T-helper 2 cell treated with Interferon-gamma antibody and Interleukin-4, amounts not matched to agents 5 μg/mL and 100 μg/mL, for 36 hours (primary cell): ENCODE measurements at places on chromosomes 5 and 9.

- DNase-seq = no peak
- no peaks in the 10 kb centered on the region for H3K27me3 ChIP-seq
- H3K4me3 ChIP-seq = no peak overlapping the region
Measured at GRCh38 chr9:75962013-75962661, 71.7 kb downstream of the PCSK5 start.

GRCh38 chr5:78109891-78110324 lies 184.6 kb downstream of the AP3B1 start:
- no peak for DNase-seq
- H3K27ac ChIP-seq = no peak overlapping the region
- no peak overlapping the region for H3K4me3 ChIP-seq
- H3K36me3 ChIP-seq = peaks cover 32% of the 10 kb centered on the region

GRCh38 chr9:130235558-130236435 lies 29.8 kb upstream of the HMCN2 start:
- H3K4me3 ChIP-seq = peak overlapping the region; percentile 26
- DNase-seq = peak; percentile 52
- H3K36me3 ChIP-seq = no peaks in the 10 kb centered on the region

GRCh38 chr5:84816746-84817547 lies 432.3 kb upstream of the EDIL3 start:
- no peak for DNase-seq
- H3K36me3 ChIP-seq = no peaks in the 10 kb centered on the region
- H3K4me3 ChIP-seq = no peak overlapping the region
- H3K27ac ChIP-seq = no peak overlapping the region

- H3K4me3 ChIP-seq = no peak overlapping the region
- no peak overlapping the region for H3K27ac ChIP-seq
- H3K27me3 ChIP-seq = peaks cover 2% of the 10 kb centered on the region
- DNase-seq = no peak
Measured at GRCh38 chr5:40492056-40492455, 187.7 kb upstream of the PTGER4 start.

- no peaks in the 10 kb centered on the region for H3K36me3 ChIP-seq
- no peak overlapping the region for H3K27ac ChIP-seq
- DNase-seq = no peak
- no peak overlapping the region for H3K4me3 ChIP-seq
- H3K4me1 ChIP-seq = peaks cover 6% of the 10 kb centered on the region
- H3K27me3 ChIP-seq = peaks cover 2% of the 10 kb centered on the region
Measured at GRCh38 chr9:4465910-4466309, 24.4 kb upstream of the SLC1A1 start.

- no peaks in the 10 kb centered on the region for H3K4me1 ChIP-seq
- H3K4me3 ChIP-seq = no peak overlapping the region
- no peak for DNase-seq
- no peak overlapping the region for H3K27ac ChIP-seq
- no peaks in the 10 kb centered on the region for H3K27me3 ChIP-seq
Measured at GRCh38 chr5:120545007-120545406, 80.9 kb downstream of the PRR16 start.

GRCh38 chr9:16625811-16626210 lies 244.7 kb downstream of the BNC2 start:
- no peaks in the 10 kb centered on the region for H3K36me3 ChIP-seq
- DNase-seq = no peak

DNA sequence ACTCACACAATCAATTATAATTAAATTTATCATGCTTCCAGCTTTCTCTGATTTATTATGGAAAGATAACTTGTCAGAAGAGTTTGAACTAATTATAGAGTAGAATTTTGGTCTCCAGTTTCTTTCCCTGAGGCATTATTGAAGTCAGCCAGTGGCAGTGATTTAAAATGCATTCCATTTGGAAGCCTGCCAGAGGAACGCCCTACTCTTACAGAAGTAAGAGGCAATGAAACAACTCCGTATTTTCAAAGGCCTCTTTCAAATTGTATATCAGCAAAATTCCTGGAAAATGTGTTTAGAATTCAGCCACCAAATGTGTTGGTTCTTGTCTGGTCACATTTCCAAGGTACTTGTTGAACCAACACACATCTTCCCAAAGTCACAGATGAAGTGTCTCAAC lies 640.9 kb downstream of the SEMA5A start:
- no peaks in the 10 kb centered on the region for H3K4me1 ChIP-seq
- H3K27me3 ChIP-seq = no peaks in the 10 kb centered on the region
- H3K36me3 ChIP-seq = no peaks in the 10 kb centered on the region
- H3K4me3 ChIP-seq = no peak overlapping the region

GRCh38 chr5:122306461-122306860 lies 5.6 kb upstream of the SNCAIP start:
- DNase-seq = no peak
- no peak overlapping the region for H3K27ac ChIP-seq
- H3K4me1 ChIP-seq = no peaks in the 10 kb centered on the region
- H3K27me3 ChIP-seq = peaks cover 24% of the 10 kb centered on the region
- no peak overlapping the region for H3K4me3 ChIP-seq
- H3K36me3 ChIP-seq = no peaks in the 10 kb centered on the region

- no peak for DNase-seq
- no peaks in the 10 kb centered on the region for H3K36me3 ChIP-seq
- H3K27ac ChIP-seq = no peak overlapping the region
- H3K4me3 ChIP-seq = no peak overlapping the region
- H3K27me3 ChIP-seq = no peaks in the 10 kb centered on the region
- no peaks in the 10 kb centered on the region for H3K4me1 ChIP-seq
Measured at GRCh38 chr5:8879248-8879647, 666.6 kb downstream of the SEMA5A start.

- no peaks in the 10 kb centered on the region for H3K27me3 ChIP-seq
- no peaks in the 10 kb centered on the region for H3K36me3 ChIP-seq
- peak overlapping the region; percentile 98 for H3K27ac ChIP-seq
- peaks cover 25% of the 10 kb centered on the region for H3K4me1 ChIP-seq
- H3K4me3 ChIP-seq = peak overlapping the region; percentile 82
Measured at GRCh38 chr9:133682818-133683585, 46.8 kb downstream of the DBH start.

DNA sequence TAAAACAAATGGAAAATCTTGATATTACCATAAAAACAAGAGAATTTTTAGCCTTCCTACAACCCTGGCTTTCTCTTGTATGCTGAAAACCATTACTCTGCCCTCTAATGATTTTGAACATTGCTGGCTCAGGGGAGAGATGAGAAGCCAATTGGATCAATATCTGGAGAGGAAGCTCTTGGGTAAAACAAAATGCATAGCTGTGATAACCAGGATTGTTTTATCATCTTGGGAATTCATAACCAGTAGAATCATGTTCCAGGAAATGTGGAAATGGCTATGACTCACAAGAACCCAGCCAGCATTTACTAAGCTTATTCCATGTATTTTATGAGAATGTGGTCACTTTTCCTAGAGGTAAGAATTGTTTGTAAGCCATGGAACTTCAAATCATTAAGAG lies 51.1 kb upstream of the CTNND2 start:
- no peaks in the 10 kb centered on the region for H3K27me3 ChIP-seq
- DNase-seq = no peak
- H3K4me3 ChIP-seq = no peak overlapping the region
- H3K4me1 ChIP-seq = no peaks in the 10 kb centered on the region

- H3K27me3 ChIP-seq = no peaks in the 10 kb centered on the region
- H3K27ac ChIP-seq = no peak overlapping the region
- no peak overlapping the region for H3K4me3 ChIP-seq
- DNase-seq = no peak
Measured at GRCh38 chr5:53825926-53826325, 265.5 kb downstream of the NDUFS4 start.

DNA sequence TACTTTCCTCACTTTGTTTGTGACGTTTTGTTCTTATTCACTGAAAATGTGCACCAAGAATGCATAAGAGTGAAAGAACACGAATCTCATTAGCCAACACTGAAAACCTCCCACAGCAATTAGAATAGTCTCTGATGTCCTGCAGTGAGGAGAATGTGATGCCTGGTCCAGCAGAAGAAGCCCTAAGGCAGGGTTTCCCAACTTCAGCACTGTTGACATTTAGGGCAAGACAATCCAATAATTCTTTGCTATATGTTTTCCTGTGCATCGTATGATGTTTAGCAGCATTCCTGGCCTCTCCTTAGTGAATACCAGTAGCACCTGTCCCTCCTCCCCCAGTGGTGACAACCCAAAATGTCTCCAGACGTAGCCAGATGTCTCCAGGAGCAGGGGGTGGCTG lies 14.8 kb downstream of the MVB12B start:
- no peak overlapping the region for H3K27ac ChIP-seq
- H3K27me3 ChIP-seq = peaks cover 13% of the 10 kb centered on the region
- no peaks in the 10 kb centered on the region for H3K4me1 ChIP-seq
- no peak for DNase-seq
- H3K36me3 ChIP-seq = no peaks in the 10 kb centered on the region

- no peaks in the 10 kb centered on the region for H3K27me3 ChIP-seq
- H3K4me3 ChIP-seq = no peak overlapping the region
- DNase-seq = no peak
- peaks cover 5% of the 10 kb centered on the region for H3K4me1 ChIP-seq
Measured at GRCh38 chr5:67552773-67553172, 356.2 kb upstream of the CD180 start.

GRCh38 chr9:106964329-106964728 lies 101.4 kb downstream of the ZNF462 start:
- H3K4me1 ChIP-seq = peaks cover 11% of the 10 kb centered on the region
- H3K4me3 ChIP-seq = no peak overlapping the region
- DNase-seq = no peak
- no peak overlapping the region for H3K27ac ChIP-seq
- H3K27me3 ChIP-seq = peaks cover 3% of the 10 kb centered on the region

- H3K27ac ChIP-seq = no peak overlapping the region
- DNase-seq = no peak
- no peaks in the 10 kb centered on the region for H3K27me3 ChIP-seq
- peaks cover 15% of the 10 kb centered on the region for H3K36me3 ChIP-seq
Measured at GRCh38 chr5:95471942-95472341, 80.8 kb downstream of the FAM81B start.

- peaks cover 82% of the 10 kb centered on the region for H3K36me3 ChIP-seq
- H3K27me3 ChIP-seq = no peaks in the 10 kb centered on the region
- no peak overlapping the region for H3K27ac ChIP-seq
- no peak for DNase-seq
- H3K4me1 ChIP-seq = no peaks in the 10 kb centered on the region
Measured at GRCh38 chr5:154878642-154879335, 20.4 kb downstream of the CNOT8 start.

DNA sequence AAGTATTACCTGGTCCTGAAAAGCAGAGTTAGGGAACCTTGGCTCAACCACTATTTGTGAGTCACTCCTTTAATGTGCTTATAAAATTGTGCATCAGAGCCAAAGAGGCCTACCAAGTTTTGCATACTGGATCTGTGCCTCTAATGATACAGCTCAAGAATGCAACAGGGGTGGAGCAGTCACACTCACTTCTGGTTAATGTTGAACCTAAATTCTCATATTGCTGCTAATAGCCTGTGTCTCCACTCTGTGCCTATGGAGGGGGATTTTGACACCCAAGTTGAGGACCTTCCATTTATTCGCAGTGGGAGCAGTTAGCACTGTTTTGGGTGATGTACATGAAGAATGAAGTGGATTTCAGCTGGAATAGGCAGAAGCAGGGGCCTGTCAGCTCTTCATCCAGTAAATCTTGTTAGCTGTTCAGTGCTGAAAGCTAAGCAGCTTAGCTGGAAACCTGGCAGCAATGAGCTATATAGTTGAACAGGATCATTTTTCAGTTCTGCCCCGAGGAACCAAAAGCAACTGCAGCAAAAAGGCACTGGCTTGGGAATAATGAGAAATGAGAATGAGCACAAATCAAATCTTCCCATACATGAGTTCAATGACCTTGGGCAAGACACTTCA lies 9.7 kb downstream of the SH3TC2 start:
- no peak overlapping the region for H3K27ac ChIP-seq
- no peak overlapping the region for H3K4me3 ChIP-seq
- no peaks in the 10 kb centered on the region for H3K4me1 ChIP-seq
- H3K36me3 ChIP-seq = no peaks in the 10 kb centered on the region
- peaks cover 10% of the 10 kb centered on the region for H3K27me3 ChIP-seq
- DNase-seq = no peak

- DNase-seq = no peak
- peaks cover 2% of the 10 kb centered on the region for H3K4me1 ChIP-seq
- H3K27ac ChIP-seq = no peak overlapping the region
- no peaks in the 10 kb centered on the region for H3K36me3 ChIP-seq
Measured at GRCh38 chr9:136707849-136708517, 4.4 kb upstream of the DIPK1B start.

DNA sequence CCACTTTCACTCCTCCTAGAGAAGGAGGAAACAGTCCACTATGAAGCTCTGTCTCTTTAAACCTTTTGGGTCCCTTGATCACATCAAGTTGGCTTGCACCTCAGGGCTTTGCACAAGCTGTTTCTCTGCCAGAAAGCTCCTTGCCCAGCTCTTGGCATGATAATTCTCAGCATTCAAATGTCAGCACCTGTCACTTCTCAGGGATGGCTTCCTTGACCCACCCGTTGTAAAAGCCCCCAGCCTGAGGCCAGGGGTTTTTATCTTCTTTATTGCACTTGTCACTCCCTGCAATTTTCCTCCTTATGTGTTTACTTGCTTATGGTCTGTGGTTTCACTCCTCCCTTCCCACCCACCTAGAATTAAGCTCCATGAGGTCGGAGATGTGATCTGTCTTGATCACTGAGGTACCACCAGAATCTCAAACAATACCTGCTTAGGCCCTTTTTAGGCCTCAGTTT lies 200.7 kb upstream of the TBC1D2 start:
- H3K4me3 ChIP-seq = no peak overlapping the region
- H3K27ac ChIP-seq = no peak overlapping the region
- H3K27me3 ChIP-seq = peaks cover 6% of the 10 kb centered on the region

DNA sequence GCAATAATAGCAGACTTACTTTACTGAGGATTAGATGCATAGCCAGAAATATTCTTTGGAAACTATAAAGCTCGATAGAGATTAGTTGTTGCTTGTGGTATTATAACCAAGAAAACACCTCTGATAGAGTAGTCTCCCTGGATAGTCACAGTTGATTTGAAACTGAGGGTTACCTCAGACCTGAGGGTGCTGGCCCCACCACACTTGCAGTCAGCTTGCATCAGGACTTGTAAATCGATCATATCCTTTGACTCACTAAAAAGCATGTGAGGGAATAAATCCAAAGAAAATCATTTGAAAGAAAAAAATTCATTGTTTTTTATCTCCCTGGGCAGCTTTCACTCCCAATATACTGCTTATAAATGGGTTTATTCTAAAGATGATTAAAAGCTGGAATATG lies 39.4 kb downstream of the GALNT12 start:
- no peaks in the 10 kb centered on the region for H3K36me3 ChIP-seq
- no peak overlapping the region for H3K27ac ChIP-seq
- no peaks in the 10 kb centered on the region for H3K27me3 ChIP-seq
- H3K4me1 ChIP-seq = peaks cover 7% of the 10 kb centered on the region

GRCh38 chr5:43336159-43336558 lies 22.9 kb upstream of the HMGCS1 start:
- H3K4me1 ChIP-seq = peaks cover 3% of the 10 kb centered on the region
- H3K27me3 ChIP-seq = no peaks in the 10 kb centered on the region
- DNase-seq = peak; percentile 20
- H3K4me3 ChIP-seq = no peak overlapping the region
- H3K27ac ChIP-seq = peak overlapping the region; percentile 1

GRCh38 chr5:145801195-145801594 lies 33.9 kb downstream of the PRELID2 start:
- H3K4me3 ChIP-seq = no peak overlapping the region
- no peaks in the 10 kb centered on the region for H3K27me3 ChIP-seq
